ENCODE measurements at places on chromosomes 6 and 20.

DNA sequence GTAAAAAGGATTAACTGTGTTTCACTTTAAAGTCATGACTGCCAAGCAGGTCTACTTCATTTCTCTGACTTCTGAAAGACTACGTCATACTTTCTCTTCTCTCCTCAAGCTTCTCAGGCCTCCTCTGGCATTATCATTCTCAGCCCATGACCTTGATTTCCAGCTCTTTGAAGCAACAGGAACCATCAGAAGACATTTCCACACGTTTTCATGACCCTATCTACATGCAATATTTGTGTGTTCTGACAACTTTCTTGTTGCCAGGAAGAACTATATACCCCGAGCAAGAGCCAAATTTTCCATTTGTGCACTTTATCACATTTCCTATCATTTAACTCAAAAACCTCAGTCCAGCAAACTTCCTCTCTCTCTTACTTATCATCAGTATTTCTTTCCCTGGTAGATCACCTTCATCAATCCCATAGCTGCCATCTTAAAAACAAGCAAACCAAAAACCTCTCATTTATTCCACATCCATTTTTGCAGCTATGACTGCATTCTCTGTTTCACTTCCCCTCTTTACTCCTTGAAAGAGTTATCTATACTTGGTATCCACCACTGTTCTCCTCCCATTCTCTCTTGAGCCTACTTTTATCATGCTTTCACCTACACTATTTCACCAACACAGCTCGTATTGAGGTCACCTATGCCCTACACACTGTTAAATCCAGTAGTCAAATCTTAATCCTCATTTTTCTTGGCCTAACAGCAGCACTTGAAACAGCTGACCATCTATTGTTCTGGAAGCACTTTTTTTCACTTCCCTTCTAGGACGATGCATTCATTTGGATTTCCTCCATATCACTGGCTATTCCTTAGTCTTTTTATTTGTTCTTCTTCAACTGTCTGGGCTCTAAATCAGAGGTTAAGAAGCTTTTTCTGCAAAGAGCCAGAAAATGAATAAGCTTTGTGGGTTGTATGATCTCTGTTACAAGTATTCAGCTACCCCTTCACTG, 47.1 kb downstream of the STX7 start:
- no peak for DNase-seq

- DNase-seq: no peak
Measured at GRCh38 chr6:82176616-82177015, 70.9 kb downstream of the IBTK start.

GRCh38 chr6:111663692-111664564, 58.2 kb upstream of the TRAF3IP2 start:
- DNase-seq: no peak

DNA sequence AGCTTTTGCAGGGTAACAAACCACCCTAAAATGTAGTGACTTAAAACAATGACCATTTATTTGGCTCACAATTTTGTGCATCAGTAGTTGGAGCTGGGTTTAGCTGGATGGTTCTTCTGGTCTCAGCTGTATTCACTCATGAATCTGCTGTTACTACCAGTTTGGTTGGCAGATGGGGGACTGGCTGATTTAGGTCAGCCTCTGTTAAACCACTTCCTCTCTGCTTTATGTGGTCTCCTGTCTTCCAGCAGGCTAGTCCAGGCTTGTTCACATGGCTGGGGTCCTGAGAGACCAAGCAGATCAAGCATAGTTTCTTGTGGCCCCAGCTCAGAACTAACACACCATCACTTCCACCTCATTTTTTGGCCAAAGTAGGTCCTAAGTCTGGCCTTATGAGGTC, 67.2 kb upstream of the LAMP5 start:
- DNase-seq: no peak
